EL (cell line): ENCODE measurements at places on chromosomes 7 and 10.
A peak's percentile ranks its signal among the peaks of the same experiment; 100 is the strongest.

- peak; percentile 87 for DNase-seq
Observed at GRCh38 chr7:46478046-46478445, 557.0 kb upstream of the IGFBP3 start.

- DNase-seq: no peak
Observed at GRCh38 chr7:74099031-74099430, 15.4 kb downstream of the LIMK1 start.

- no peak for DNase-seq
Observed at GRCh38 chr10:53403688-53404087, 631.1 kb upstream of the MBL2 start.

GRCh38 chr10:111126077-111126476, 49.2 kb downstream of the ADRA2A start:
- peak; percentile 41 for DNase-seq

DNA sequence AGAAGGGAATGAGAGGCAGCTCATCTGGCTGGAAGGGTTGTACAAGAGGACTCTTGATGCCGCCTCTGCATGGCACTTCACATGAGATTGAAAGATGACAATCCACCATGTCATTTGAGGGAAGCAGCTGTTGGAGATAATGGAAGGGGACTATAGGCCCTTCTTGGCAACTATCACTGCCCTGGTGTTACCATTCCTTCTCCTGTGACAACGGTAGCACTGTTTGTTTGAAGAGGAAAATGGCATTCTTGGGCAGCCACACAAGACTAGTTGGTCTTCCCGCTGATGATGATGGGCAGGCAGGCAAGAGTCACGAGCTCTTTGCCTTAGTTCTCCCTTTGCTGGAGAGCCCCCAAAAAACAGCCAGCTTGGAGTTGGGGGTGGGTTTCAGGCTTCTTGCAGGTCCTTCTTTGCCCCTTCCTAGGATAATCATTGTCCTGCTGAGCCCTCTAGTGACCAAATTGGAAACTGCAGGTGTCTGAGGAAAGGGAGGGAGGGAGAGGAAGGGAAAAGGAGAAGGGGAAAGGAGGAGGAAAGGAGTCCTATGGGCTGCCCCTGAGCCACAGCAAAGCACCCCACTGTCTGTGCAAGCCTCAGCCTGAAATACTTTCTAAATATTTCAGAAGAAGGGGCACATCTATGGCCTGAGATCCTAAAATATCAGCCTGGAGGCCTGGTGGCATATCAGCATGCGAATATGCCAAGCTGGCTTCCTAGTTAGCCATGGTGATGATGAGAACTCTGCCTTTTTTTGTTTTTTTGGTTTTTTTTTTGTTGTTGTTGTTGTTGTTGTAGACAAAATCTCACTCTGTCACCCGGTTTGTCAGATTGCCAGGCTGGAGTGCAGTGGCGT, 165.6 kb upstream of the KMT2E start:
- DNase-seq: peak; percentile 53

- DNase-seq: no peak
Observed at GRCh38 chr7:33286501-33286900, 157.1 kb downstream of the BBS9 start.

- no peak for DNase-seq
Observed at GRCh38 chr7:21352540-21353387, 75.1 kb upstream of the SP4 start.

DNA sequence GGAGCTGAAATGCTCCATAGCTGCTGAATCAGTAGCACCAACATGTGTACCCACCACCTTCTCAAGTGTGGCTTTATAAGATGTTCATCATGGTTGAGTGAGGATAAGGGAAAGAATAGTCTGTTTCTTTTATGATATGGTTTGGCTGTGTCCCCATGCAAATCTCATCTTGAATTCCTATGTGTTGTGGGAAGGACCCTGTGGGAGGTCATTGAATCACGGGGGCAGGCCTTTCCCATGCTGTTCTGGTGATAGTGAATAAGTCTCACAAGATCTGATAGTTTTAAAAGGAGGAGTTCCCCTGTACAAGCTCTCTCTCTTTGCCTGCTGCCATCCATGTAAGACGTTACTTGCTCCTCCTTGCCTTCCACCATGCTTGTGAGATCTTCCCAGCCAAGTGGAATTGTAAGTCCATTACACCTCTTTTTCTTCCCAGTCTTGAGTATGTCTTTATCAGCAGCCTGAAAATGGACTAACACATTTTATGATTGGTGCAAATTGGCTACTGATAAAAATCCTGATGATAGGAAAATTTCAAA, 799.9 kb downstream of the TNS3 start:
- DNase-seq: no peak

GRCh38 chr10:43598446-43598845, 7.8 kb upstream of the ZNF485 start:
- peak; percentile 24 for DNase-seq

GRCh38 chr7:78435355-78435754, 636.8 kb downstream of the PHTF2 start:
- no peak for DNase-seq

DNA sequence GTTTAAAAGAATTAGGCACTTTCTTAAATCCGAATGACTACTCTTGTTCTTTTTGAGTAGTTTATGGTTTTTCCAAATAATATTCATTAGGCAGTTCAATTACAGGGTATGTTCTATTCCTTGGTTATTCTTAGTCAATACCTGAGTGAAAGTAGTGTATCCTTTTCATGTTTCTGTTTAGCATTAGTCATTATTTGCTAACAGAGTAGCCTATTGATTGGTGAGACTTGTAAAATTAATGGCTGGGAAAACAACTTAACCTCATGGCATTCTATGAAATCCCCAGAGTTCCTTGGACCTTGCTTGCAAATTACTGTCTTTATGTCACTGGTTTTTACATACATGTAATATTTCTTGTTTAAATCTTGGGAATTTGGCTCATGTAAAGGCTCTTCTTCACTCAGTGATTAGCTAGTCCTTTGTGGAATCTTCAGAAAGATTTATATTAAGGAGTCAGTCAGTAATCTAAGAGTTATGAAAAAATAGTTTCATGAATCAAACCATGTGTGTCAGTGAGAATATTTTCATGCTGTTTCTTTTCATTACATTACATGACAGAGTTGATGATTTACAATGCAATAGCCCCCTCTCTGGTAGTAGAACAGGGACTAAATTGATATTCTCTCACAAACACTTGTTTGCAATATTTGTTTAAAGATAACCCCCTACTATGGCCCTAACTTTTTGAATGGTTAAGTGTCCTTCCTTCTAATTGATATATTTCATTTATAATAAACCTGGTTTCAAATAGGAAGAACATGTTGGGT, 81.5 kb upstream of the LRRTM3 start:
- no peak for DNase-seq

DNA sequence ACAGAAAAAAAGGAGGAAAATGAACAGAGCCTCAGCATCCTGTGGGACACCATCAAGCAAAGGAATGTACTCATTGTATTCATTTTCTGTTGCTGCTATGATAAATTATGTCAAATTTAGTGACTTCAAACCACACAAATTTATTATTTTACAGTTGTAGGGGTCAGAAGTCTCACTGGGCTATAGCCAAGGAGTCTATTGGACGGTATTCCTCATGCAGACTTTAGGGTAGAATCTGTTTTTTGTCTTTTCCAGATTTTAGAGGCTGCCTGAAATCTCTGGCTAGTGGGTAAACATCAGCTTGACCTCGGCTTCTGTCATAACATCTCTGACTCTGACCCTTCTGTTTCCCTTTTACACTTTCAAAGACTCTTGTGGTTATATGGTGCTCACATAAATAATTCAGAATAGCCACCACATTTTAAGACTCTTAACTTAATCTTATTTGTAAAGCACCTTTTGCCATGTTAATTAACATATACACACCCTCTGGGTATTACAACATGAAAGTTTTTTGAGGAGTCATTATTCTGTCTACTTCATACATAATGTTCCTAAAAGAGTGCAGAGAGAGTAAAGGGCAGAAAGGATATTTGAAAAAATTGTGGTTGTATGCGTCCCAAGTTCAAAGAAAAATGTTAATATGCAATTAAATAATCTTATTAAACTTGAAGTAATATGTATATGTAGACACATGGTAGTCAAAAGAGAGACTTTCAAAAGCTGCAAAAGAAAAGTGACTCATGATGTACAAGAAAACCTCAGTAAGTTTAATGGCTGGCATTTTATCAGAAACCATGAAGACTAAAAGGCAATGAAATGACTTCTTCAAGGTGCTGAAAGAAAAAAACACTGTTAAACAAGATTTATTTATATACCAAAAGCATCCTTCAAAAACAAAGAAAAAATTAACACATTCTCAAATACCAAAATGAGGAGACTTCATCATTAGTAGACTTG, 70.8 kb upstream of the MEOX2 start:
- DNase-seq: peak; percentile 56

DNA sequence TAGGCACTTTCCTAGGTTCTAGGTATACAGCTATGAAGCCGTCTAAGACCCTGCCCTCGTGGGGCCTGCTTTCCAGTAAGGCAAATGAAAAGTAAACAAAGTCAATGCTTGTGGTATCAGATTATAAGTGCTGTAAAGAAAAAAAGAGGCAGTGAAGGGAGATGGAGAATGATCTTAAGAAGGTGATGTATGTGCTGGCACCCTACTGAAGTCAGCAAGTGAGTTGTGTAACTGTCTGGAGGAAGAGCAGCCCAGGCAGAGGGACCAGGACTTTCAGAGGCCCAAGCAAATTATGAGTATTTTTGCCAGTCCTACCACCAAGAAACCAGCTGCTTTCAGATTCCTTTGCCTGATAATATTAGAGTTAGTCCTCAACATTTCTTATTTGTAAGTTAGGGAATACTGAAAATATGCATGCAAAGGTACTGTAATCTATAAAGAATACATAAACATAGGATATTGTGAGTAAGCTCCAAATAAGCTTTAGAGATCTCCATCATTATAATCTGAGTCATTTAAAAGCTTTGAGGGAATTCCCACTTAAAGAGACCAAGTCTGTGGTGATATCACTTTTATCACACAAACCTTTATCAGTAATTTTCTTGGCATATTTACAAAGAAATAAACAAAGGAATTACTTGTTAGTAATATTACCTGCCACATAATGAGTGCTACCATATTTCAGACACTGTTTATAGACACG, 329.2 kb upstream of the LRGUK start:
- peak; percentile 56 for DNase-seq

- DNase-seq: peak; percentile 95
Observed at GRCh38 chr10:62583876-62584615, 209.9 kb downstream of the ZNF365 start.

DNA sequence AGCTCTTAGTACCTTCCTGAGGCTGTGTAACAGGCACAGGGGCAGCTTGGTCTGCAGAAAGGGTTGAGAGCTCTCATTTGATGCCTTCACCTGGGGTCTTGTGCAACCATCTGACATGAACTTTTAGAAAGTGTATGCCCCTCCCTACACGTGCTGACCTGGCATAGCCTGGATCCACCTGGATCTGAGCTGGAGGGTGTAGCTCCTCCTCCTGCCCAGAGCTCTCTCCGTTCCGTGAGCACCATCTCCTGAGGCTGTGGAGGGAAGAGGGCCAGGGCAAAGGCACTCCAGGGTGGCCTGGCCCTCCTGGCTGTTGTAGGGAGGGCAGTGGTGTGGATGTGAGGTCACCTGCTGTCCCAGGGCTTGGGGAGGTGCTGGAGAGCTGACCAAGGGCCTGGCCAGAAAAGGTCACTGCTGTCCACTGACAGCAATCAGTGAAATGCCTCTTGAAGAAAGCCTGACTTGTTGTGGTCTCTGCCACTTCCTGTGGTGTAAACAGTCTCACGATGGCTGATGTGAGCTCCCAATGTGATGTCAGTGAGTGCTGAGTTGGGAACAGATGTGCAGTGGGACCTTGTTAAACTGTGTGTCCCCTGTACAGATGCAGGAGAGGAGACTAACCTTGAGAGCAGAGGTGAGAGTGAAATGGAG, 23.0 kb downstream of the AMZ1 start:
- no peak for DNase-seq

GRCh38 chr7:131455546-131455945, 100.9 kb downstream of the PODXL start:
- no peak for DNase-seq

GRCh38 chr10:92420546-92421275, 129.7 kb downstream of the MARCHF5 start:
- DNase-seq: no peak

GRCh38 chr7:14858866-14859265, 43.7 kb downstream of the DGKB start:
- DNase-seq: no peak

- no peak for DNase-seq
Observed at GRCh38 chr10:17756557-17757217, 4.7 kb downstream of the TMEM236 start.

DNA sequence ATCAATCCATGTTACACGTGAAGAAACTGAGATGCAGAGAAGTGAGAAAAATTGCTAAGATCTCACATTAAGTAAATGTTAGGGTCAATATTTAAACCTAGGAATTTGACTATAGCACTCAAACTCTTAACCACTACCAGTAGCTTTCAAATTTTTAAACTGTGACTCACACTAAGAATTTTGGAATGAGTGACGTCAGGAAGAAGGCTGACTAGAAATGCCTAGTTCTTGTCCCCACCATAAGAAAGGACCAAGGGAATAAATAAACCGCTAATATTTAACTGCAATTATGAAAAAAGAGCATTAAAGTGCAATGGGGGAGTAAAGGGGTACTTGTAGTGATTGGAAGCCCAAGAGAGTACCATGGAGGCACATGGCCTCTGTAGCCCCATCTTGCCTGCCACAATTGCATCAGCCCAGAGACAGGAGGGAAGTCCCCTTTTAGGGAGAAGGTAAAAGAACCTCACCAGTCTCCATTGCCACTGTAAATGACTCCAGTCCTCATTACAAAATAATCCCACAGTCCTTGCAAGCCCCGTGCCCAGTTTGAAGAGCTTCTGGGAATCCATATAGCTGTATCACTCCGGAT, 3.5 kb upstream of the AKR1B1 start:
- peak; percentile 89 for DNase-seq

DNA sequence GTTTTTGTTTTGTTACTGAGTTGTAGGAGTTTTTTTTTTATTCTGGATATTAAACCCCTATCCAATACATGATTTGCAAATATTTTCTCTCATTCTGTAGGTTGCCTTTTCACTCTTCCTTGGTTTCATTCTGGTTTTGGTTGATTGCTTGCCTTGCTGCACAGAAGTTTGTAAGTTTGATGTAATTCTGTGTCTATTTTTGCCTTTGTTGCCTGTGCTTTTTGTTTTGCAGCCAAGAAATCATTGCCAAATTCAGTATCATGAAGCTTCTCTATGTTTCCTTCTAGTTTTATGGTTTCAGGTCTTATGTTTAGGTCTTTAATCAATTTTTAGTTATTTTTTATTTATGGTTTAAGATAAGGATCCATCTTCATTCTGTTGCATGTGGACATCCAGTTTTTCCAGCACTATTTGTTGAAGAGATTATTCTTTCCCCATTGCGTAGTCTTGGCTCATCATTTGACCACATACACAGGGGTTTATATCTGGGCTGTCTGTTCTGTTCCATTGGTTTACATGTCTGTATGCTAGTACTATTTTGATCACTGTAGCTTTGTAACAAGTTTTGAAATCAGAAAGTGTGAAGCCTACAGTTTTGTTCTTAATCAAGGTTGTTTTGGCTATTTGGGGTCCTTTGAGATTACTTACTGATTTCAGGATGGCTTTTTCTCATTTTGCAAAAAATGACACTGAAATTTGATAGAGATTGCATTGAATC, 26.4 kb downstream of the BMPR1A start:
- no peak for DNase-seq
